A549 treated with RU486 at 1 μM for 4 hours (cell line): ENCODE measurements at places on chromosomes 7 and 10. TPM values are rescaled to one million over a fixed set of nuclear protein-coding genes. Genes with fewer than 3 reads are reported as not detected.

TMEM26 gene
- 0.03 to 0.26 TPM (median 0.12 TPM) in 4 of 5 replicates, not detected in the other for total RNA-seq

HSPA12A gene
- total RNA-seq = 9.3 to 13.0 TPM (median 12.2 TPM) in 5 replicates

CDNF gene
- 0.28 to 1.1 TPM (median 0.88 TPM) in 5 replicates for total RNA-seq

CFAP70 gene
- total RNA-seq = 0.11 to 0.16 TPM (median 0.14 TPM) in 5 replicates

ADARB2 gene
- not detected in 5 replicates for total RNA-seq

PPP1R17 gene
- total RNA-seq = not detected in 5 replicates

EZH2 gene
- total RNA-seq = 20.3 to 25.2 TPM (median 23.7 TPM) in 5 replicates

RPEL1 gene
- total RNA-seq = 0.08 TPM in 1 of 5 replicates, not detected in the others

HOXA9 gene
- total RNA-seq = 0.49 to 0.76 TPM (median 0.58 TPM) in 5 replicates

ANKRD1 gene
- 5.3 to 8.7 TPM (median 7.9 TPM) in 5 replicates for total RNA-seq

PRPS1L1 gene
- total RNA-seq = not detected in 5 replicates

CRYGN gene
- not detected in 5 replicates for total RNA-seq

CALHM3 gene
- total RNA-seq = 0.35 to 0.53 TPM (median 0.41 TPM) in 5 replicates

GARIN1A gene
- 0.42 to 1.4 TPM (median 0.71 TPM) in 5 replicates for total RNA-seq

PLXDC2 gene
- 0.02 to 0.05 TPM (median 0.03 TPM) in 3 of 5 replicates, not detected in the others for total RNA-seq

SLC13A1 gene
- total RNA-seq = not detected in 5 replicates

HOXA7 gene
- 4.0 to 5.2 TPM (median 5.0 TPM) in 5 replicates for total RNA-seq

AVPI1 gene
- 57.9 to 112 TPM (median 85.8 TPM) in 5 replicates for total RNA-seq

MPP7 gene
- 0.06 to 0.23 TPM (median 0.10 TPM) in 3 of 5 replicates, not detected in the others for total RNA-seq

NPFFR1 gene
- total RNA-seq = 0.01 TPM in 1 of 5 replicates, not detected in the others

TEX47 gene
- not detected in 5 replicates for total RNA-seq

CHST15 gene
- total RNA-seq = 7.1 to 8.3 TPM (median 7.7 TPM) in 5 replicates

H2BK1 gene
- not detected in 5 replicates for total RNA-seq

DLX6 gene
- total RNA-seq = 0.03 TPM in 1 of 5 replicates, not detected in the others

ADIRF gene
- total RNA-seq = 0.21 TPM in 1 of 5 replicates, not detected in the others

IL15RA gene
- total RNA-seq = 3.6 to 5.2 TPM (median 4.5 TPM) in 5 replicates

IL6 gene
- total RNA-seq = 2.0 to 4.6 TPM (median 2.9 TPM) in 5 replicates

OPALIN gene
- total RNA-seq = not detected in 5 replicates

CDC14C gene
- total RNA-seq = not detected in 5 replicates

RGR gene
- total RNA-seq = not detected in 5 replicates

C10orf67 gene
- total RNA-seq = 0.03 to 0.24 TPM (median 0.13 TPM) in 4 of 5 replicates, not detected in the other

ACHE gene
- total RNA-seq = 1.4 to 2.5 TPM (median 2.2 TPM) in 5 replicates

ASAH2 gene
- 1.7 to 3.2 TPM (median 2.0 TPM) in 5 replicates for total RNA-seq

MMP21 gene
- 0.05 TPM in 1 of 5 replicates, not detected in the others for total RNA-seq

HDAC9 gene
- 0.15 to 0.38 TPM (median 0.22 TPM) in 5 replicates for total RNA-seq

CCDC126 gene
- 2.6 to 3.6 TPM (median 3.0 TPM) in 5 replicates for total RNA-seq

RBAK gene
- total RNA-seq = 2.8 to 6.7 TPM (median 6.3 TPM) in 5 replicates

NKX1-2 gene
- 0.03 to 0.05 TPM in 2 of 5 replicates, not detected in the others for total RNA-seq

ITIH5 gene
- 0.03 to 0.13 TPM (median 0.08 TPM) in 3 of 5 replicates, not detected in the others for total RNA-seq

RET gene
- total RNA-seq = 0.48 to 1.1 TPM (median 0.76 TPM) in 5 replicates

SPDYE9 gene
- total RNA-seq = not detected in 5 replicates

CHAT gene
- total RNA-seq = not detected in 5 replicates

AKR1C4 gene
- 0.10 to 0.41 TPM (median 0.30 TPM) in 5 replicates for total RNA-seq

CFAP58 gene
- total RNA-seq = 0.05 to 0.30 TPM (median 0.09 TPM) in 4 of 5 replicates, not detected in the other
